IMR-90 (cell line): ENCODE measurements at places on chromosomes 6 and 20.
A peak's percentile ranks its signal among the peaks of the same experiment; 100 is the strongest.

- H3K27me3 ChIP-seq = no peaks in the 10 kb centered on the region
- peak; percentile 17 for DNase-seq
- H3K4me3 ChIP-seq = no peak overlapping the region
- no peak overlapping the region for H3K27ac ChIP-seq
These were observed 222.8 kb upstream of the RUNX2 start for GRCh38 chr6:45105170-45105820.

GRCh38 chr6:14754751-14755513 lies 490.9 kb upstream of the JARID2 start:
- no peak overlapping the region for H3K4me3 ChIP-seq
- H3K27ac ChIP-seq = no peak overlapping the region
- DNase-seq = no peak
- no peaks in the 10 kb centered on the region for H3K36me3 ChIP-seq
- H3K27me3 ChIP-seq = no peaks in the 10 kb centered on the region

GRCh38 chr6:70734979-70735378 lies 67.3 kb downstream of the SMAP1 start:
- DNase-seq = no peak
- no peak overlapping the region for H3K27ac ChIP-seq
- H3K27me3 ChIP-seq = no peaks in the 10 kb centered on the region
- H3K4me1 ChIP-seq = no peaks in the 10 kb centered on the region

DNA sequence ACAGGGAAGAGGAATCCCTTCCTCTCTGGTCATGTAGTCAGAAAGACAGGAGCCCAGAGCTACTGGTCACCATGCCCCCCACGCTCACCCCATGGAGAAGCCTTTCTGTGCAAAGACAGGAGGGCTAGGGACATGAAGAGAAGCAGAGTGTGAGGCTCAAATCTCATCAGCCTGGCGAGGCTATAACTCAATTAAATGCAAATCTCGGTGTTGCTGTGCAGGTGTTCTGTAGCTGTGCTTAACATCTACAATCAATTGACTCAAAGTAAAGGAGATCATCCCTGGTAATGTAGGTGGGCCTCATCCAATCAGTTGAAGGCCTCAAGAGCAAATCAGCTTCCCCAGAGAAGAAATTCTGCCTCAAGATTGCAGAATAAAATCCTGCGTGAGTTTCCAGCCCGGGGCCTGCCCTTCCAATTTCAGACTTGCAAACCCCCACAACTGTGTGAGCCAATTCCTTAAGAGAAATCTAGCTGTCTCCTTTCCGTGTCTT lies 64.4 kb downstream of the CHMP4B start:
- H3K4me3 ChIP-seq = no peak overlapping the region
- H3K36me3 ChIP-seq = no peaks in the 10 kb centered on the region
- no peak for DNase-seq
- no peak overlapping the region for H3K27ac ChIP-seq

GRCh38 chr6:160979061-160979708 lies 12.4 kb upstream of the MAP3K4 start:
- no peak overlapping the region for H3K4me3 ChIP-seq
- no peak overlapping the region for H3K27ac ChIP-seq
- peaks cover 2% of the 10 kb centered on the region; the same call in 1 of the 2 replicates for H3K27me3 ChIP-seq
- H3K36me3 ChIP-seq = no peaks in the 10 kb centered on the region
- peak; percentile 74 for DNase-seq

GRCh38 chr6:23334360-23334759 lies 765.0 kb downstream of the HDGFL1 start:
- H3K27me3 ChIP-seq = no peaks in the 10 kb centered on the region
- H3K27ac ChIP-seq = no peak overlapping the region
- H3K4me1 ChIP-seq = no peaks in the 10 kb centered on the region
- H3K4me3 ChIP-seq = no peak overlapping the region
- H3K36me3 ChIP-seq = no peaks in the 10 kb centered on the region
- no peak for DNase-seq

DNA sequence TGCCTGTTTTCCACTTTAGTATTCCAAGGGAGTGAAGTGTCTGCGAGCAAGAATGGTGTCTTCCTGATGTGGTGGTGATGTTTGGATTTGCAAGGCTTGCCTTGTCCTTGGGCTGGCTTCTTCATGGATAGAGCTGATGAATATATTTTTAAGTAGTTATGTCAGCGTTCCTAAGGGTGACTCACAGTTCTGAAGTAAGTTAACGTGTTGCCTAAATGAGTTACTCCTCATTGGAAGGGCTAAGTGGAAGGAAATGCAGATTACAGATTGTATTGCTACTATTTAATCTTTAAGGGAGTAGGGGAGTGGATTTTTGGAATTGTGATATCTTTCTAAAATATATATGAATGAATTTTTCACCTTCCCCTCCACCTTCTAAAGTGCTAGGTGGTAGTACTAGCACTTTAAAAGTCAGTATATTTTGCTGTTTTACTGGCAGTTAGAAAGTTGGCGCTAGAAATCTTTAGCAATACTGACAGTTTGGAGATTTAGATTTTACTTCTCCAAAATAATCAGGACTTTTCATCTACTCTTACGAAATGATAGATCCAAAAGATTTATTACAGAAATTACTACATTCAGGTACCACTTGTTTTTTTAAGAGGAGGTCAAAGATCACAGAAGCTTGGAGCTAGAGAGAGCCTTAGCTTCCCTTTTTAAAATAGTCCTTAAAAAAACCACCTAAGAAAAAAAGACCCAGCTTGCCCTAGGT lies 197.4 kb downstream of the JARID2 start:
- DNase-seq = peak; percentile 94
- H3K4me3 ChIP-seq = no peak overlapping the region
- peak overlapping the region; percentile 18; the same call in 1 of the 2 replicates for H3K27ac ChIP-seq
- H3K4me1 ChIP-seq = peaks cover 21% of the 10 kb centered on the region
- H3K27me3 ChIP-seq = no peaks in the 10 kb centered on the region
